ENCODE measurements at places on chromosomes 1 and 21.

GRCh38 chr1:88529581-88529980 is 154.5 kb upstream of the PKN2 start:
- no peak for DNase-seq

GRCh38 chr1:183611021-183611420 is 20.8 kb upstream of the NCF2 start:
- DNase-seq: no peak

- no peak for DNase-seq
Observed at GRCh38 chr1:100510451-100510850, 27.5 kb upstream of the GPR88 start.

DNA sequence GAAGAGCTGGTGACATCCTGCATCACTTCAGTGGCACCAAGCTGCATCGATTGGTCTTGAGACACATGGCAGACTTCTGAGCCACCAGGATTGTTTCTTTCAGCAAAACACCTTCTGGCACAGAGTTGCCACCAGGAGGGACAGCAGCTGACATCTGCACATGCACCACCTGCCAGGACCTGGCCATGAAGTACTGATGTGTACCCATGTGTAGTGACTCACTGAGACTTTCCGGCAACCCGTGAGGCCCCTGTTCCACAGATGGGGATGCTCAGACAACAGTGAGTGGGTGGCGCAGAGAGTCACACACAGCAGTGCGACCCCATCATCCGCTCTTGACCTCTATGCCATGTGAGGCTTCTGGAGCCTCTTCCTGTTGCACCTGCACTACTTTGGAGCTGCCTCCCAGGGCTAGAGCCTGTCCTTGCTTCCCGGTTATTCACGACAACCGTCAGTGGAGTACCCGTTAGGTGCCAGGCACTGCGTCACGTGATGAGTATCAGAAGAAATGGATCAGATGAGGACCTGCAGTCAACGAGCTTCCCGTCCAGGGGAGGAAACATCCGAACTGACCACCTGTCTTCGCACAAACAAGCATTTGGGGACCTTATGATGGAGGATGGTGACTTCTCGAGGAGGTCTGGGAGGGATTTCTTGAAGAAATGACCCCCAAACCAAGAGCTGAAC is 80.5 kb upstream of the VAMP3 start:
- no peak for DNase-seq

DNA sequence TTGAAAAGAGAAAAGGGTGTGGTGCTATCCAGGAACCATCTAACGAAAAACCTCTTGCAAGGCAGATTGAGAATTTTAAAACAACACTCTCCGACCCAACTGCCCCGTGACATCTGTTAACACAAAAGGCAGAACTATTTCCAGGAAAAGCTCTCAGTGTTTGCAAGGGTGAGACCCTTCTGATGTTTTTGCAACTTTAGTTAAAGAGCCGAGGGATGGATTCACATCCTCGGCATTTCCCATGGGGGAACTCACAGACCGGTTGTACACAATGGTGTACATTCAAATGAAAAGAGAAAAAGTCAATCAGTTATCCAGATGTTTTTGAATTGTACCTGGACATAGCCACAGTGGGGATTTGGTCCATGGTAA is 120.0 kb downstream of the NGF start:
- DNase-seq: no peak

- no peak for DNase-seq
Observed at GRCh38 chr1:84164567-84165021, 20.5 kb downstream of the PRKACB start.

GRCh38 chr1:218890451-218890850 is 283.2 kb upstream of the LYPLAL1 start:
- no peak for DNase-seq

DNA sequence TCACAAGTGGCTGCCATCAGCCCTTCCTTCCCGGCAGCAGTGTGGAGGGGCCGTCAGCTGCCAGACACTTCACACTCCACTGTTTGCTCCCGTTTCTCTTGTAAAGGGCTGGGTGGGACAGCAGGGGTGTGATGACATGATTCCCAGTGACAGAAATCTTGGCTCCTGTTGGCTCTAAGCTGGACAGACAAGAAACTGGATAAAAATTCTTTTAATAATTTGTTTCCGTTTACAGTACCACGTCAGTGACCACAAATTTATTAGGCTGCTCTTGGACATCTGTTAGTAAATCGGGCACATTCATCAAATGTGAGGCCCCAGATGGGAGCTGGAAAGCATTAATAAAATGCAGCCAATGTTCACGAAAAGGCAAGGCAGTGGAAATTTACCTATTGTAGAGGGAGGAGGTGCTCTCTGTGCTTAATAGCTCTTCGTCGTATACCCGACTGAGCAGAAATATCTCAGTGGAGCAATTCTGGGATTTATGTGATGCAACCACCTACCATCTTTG is 353.7 kb upstream of the GREM2 start:
- no peak for DNase-seq

- no peak for DNase-seq
Observed at GRCh38 chr1:192067360-192067759, 90.9 kb upstream of the RGS18 start.

DNA sequence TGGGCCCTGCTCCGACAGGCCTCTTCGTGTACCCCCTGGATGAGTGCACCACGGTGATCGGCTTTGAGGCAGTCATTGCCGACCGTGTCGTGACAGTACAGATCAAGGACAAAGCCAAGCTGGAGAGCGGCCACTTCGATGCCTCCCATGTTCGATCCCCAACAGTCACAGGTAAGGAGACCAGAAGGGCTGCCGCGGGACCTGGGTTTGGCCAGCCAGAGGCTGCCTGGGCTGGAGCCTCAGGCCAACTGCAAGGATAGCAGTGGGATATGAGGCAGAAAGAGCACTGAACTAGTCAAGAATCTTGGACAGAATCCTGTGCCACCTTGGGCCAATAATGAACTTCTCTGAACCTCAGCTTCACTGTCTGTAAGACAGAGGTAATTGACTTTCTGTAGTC is 22.1 kb downstream of the VWA5B1 start:
- DNase-seq: no peak

GRCh38 chr21:28793043-28793442 is 199.6 kb downstream of the LTN1 start:
- DNase-seq: no peak

- DNase-seq: no peak
Observed at GRCh38 chr1:35085421-35085820, 6.2 kb downstream of the ZMYM1 start.

- no peak for DNase-seq
Observed at GRCh38 chr1:37255136-37255795, 219.1 kb upstream of the ZC3H12A start.

Data from activated CD4-positive, alpha-beta T cell treated with anti-CD3 and anti-CD28 coated beads, Interleukin-2, amount 50 U/mL, for 4 hours (primary cell).